ENCODE measurements at places on chromosomes 5 and 9. TPM values are rescaled to one million over a fixed set of nuclear protein-coding genes. Genes with fewer than 3 reads are reported as not detected.

DNA sequence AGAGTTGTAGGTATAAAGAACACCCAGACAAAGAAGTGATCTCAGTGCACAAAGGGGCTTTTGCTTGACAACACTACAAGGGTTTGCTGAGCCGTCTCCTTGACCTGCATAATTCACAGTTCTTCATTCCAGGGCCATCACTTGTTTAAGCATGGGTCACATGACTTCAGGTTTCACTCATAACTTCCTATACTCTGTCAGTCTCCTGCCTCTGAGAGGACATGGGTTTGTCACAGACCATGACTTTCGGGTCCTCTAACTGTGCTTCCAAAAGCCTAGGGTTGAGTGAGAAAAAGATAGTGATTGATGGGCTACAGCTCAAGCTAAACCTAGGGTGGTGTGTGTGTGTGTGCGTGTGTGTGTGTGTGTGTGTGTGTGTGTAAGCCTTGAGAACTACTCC, 166.4 kb downstream of the CDH6 start:
- no peak for DNase-seq

GRCh38 chr5:124849774-124850173, 103.3 kb upstream of the ZNF608 start:
- no peak for DNase-seq

- no peak for DNase-seq
Observed at GRCh38 chr5:150428106-150428876, 15.6 kb upstream of the CD74 start.

GRCh38 chr5:9524941-9525340, 20.9 kb downstream of the SEMA5A start:
- DNase-seq = no peak

DNA sequence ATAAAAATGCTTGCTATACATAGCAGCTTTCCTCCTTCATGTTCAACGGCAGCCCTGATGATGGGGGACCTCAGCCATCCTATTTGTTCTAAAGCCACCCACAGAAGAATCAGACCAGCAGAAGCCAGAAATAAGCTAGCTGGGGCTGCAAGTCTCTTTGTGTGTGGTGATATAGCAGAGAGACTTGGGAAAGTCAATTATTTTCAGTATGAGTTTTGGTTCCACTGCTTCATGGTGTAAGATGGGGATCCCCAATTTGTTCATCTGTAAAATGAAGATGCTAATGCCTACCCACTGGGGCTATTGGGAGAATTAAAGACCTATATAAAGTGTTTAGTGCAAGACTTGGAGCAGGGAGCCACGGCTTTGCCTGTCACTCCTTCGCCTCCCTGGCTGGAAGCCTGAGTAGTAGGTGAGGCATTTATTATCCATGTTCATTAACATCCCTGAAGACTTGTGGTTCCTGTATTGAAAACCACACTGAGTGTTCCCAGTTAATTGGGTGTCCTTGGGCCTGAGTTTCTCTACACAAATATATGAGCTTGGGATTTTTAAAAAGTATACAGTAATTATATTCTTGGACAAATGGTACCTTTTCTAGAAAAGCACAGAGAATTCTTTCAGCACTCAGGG, 210.1 kb upstream of the SLC24A2 start:
- DNase-seq = no peak

DNA sequence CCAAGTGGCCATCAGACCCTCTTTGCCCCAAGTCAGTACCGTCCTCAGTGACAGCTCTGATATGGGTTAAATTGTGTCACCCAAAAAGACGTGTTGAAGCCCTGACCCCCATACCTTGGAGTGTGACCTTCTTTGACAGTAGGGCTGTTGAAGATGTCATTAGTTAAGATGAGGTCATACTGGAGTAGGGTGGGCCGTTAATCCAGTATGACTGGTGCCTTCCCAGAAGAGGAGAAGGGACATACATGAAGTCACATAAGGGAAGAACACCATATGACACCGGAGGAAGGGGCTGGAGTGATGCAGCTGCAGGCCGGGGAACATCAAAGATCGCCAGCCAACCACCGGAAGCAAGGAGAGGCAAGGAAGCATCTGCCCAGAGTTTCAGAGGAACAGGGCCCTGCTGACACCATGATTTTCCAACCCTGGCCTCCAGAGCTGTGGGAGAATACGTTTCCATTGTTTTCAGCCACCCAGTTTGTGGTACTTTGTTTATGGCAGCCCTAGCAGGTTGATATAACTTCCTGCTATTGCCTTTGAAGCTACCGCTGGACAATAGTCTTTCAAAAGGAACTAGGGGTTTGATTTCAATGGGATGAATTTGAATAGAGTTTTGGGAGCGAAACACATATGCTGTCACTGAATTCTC, 36.4 kb upstream of the CPEB4 start:
- no peak for DNase-seq

The PCDHGA8 gene
- total RNA-seq = 0.07 TPM

The ABL1 gene
- 35.5 TPM for total RNA-seq

The ZCCHC9 gene
- total RNA-seq = 46.9 TPM

The INSL4 gene
- not detected for total RNA-seq

The SOX30 gene
- 0.11 TPM for total RNA-seq

The CCL28 gene
- total RNA-seq = 13.0 TPM

The SVEP1 gene
- total RNA-seq = not detected
